ENCODE measurements at places on chromosomes 12 and 14.

GRCh38 chr12:3795066-3795465, 42.2 kb upstream of the CRACR2A start:
- no peak for DNase-seq

DNA sequence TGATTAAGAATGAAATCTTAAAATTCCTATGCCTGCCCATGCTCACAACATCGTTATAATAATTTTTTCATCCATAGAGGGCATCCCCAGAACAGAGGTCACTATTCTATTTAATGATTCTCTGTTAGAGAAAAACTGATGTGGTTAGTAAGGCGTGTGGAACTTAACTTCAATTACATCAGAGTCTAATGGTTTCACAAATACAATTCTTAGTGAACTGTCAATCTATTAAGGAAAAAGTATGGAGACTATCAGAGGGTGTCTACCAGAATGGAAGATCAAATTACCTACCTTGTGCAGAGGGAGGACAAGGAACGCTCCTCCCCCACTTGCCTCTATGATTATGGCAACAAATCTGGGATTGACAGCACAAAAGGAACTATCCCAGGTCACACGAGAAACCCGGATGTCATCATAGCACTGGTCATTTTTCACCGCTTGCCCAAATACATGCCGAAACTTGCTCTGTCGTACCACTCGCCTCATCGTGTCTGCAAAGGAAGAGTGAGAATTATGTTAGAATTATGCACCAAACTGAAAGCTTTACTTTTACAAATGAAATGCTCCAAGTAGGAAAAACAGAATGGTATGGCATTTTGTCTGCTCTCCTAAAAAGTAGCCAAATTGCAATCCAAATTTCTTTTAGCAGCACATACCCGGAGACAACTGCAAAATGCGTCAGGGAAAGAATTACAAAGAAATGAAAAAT, 30.3 kb downstream of the CORO1C start:
- no peak for DNase-seq

DNA sequence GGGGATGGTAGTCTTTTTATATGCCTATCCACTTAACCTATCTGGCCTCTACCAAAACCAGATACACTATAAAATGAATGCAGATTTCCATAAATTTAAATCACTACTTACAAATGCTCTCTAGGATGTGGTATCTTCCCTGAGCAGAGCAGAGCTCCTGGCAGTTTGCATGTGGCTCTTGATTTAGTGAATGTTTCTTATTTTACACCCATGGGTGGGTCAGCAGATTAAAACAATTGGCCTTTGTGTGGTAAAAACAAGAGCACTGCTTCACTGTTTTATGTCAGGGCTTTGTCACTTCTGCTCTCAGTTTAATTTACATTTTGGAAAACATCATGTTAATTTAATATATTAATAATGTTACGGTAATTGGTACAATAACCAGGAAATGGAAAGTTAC, 5.5 kb downstream of the TAS2R19 start:
- DNase-seq, result no peak

GRCh38 chr14:96038558-96038919, 623 bp upstream of the C14orf132 start:
- no peak for DNase-seq

DNA sequence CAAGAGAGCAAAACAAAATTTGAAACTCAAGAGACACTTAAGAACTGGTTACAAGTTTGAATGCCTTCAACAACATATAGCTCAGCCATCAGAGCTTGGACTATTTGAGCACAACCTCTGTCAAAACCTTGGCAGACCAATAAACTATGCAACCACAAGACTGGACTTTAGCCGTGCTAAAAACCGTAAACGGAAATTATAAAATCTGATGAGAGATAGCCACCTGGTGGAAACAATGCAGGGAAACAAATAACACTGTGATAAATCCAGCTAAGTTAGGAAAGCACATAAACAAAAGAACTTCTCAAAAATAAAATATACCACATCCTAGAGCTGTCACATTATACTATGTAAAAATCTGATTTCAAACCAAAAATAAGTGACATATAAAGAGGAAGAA, 1074.2 kb upstream of the NOVA1 start:
- no peak for DNase-seq

DNA sequence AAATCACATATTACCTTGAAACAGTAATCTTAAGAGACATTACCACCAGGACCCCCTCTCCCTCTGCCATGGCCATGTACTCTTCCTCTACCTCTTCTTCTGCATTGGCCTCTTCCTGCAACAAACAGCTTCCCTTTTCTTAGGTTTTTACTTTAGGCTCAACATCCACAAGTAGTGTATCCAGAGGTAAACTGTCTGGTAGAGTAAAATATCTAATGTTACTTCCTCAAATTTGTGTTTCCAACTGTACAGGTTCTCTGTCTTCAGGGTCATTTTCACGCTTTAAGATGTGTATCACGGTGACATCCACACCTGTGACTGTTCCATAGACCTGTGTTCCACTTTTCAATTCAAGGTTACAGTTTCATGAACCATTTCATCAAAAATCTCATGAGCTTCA, 13.4 kb downstream of the CDK17 start:
- DNase-seq, result no peak

- no peak for DNase-seq
Measured at GRCh38 chr12:74286254-74286653, 251.4 kb upstream of the ATXN7L3B start.

DNA sequence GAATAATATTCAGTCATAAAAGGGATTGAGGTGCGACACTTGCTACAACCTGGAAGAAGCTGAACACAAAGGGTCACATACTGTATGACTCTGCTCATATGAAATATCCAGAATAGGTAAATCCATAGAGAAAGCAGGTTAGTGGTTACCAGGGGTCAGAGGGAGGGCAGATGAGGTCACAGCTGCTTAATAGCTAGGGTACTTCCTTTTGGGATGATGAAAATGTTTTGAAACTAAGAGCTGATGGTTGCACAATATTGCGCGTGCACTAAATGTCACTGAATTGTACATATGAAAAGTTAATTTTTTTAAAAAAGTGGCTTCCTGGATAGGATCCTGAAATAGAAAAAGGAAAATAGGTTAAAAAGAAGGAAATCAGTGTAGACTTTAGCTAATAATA, 23.8 kb downstream of the NEUROD4 start:
- no peak for DNase-seq

- no peak for DNase-seq
Measured at GRCh38 chr12:91109148-91109564, 2.1 kb downstream of the LUM start.

DNA sequence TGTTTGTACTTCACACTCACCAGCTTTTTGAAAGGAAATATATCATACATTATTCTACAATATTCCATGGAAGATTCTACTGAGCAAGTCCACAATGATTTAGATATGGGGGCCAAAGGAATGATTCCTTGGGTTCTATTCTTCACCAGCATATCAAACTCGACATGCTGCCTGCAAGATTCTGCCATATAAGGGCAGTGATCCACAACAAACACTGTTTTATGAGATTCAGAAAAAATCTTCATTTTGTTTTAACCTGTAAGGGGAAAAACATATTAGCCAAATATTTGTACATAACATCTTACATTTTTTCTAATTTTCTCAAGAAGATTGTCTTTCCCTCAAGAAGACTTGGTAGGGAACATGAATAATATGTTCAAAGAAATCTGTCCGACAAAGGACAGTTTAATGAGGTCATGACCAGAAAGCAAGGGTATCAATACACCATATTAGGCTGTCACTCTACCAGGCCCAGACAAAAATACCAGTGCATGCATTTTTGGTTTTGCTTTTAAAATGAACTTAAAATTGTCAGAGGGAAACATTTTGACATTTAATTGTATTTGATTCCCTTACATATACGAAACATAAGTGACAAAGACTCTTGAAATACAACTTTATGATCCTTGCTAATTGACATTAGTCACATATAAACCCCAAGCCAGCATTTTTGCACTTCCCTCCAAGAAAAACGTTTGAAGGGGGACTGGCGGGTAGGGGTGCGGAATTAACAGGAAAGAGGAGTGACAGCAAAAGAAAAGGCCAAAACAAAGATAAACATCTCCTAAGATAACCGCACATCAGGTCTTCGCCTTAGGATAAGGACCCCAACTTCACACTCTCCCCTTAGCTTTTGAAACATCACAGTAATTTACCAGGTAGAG, 980 bp downstream of the INTS13 start:
- DNase-seq, result no peak

DNA sequence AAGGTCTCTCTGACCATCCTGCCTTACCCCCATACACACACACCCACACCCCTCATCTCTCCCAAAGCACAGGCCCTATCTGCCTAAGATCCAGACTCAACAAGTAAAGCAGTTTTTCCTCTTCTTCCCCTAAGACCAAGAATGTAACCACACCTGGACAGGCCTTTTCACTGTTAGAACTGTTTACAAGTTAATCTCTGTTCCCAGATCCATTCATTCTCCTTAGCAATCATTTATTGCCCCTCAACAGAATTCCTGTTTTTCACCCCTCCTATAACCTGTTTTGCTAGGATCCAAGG, 1.9 kb upstream of the CIROP start:
- DNase-seq, result no peak

DNA sequence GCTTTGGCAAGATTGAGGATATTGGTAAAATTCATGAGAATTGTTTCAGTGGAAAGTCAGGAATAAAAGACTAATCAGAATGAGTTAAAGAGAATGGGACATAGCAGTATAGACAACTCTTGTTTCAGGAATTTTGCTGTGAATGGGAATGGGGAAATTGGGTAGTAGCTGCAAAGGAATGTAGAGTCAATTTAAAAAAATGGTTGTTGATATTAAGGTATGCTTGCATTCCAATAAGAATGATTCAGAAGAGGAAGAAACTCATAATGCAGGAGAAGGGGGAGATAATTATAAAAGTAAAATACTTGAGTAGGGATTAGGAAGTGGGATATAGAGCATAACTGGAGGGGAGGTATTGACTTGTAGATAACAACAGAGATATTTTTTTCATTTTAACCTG, 40.7 kb downstream of the MNAT1 start:
- DNase-seq, result no peak

- DNase-seq, result no peak
Measured at GRCh38 chr12:43271659-43272058, 280.3 kb downstream of the ADAMTS20 start.

GRCh38 chr12:24418157-24418556, 468.7 kb upstream of the SOX5 start:
- DNase-seq, result no peak

GRCh38 chr12:106632797-106633450, 50.1 kb downstream of the RFX4 start:
- DNase-seq, result no peak

GRCh38 chr12:1094714-1095113, 103.7 kb downstream of the ERC1 start:
- no peak for DNase-seq

GRCh38 chr12:55729819-55730818, 1.3 kb upstream of the CD63 start:
- DNase-seq, result no peak

DNA sequence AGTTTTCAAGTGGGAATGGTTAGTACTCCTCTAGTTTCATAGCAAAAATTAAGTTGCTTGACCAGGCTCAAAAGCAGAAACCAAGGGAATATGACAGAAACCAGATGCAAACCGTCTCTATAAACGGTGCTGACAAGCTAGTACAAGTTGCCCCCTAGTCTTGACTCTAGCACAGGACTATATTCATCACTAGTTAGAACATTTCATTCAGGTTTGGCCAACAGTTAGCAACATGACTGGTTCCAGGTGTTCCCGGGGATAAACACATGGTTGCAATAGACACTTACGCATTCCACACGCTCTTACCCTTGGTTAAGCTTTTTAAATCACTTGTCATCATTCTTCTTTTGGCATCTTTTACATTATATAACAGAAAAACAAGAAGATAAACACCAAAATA, 103.6 kb downstream of the SCFD1 start:
- no peak for DNase-seq

GRCh38 chr14:29749327-29749726, 178.3 kb downstream of the PRKD1 start:
- no peak for DNase-seq

GRCh38 chr12:99099786-99100185, 454.7 kb downstream of the APAF1 start:
- DNase-seq, result no peak

- no peak for DNase-seq
Measured at GRCh38 chr12:124518051-124518932, 49.1 kb downstream of the NCOR2 start.

GRCh38 chr12:68636268-68636667, 25.6 kb downstream of the RAP1B start:
- DNase-seq, result no peak

DNA sequence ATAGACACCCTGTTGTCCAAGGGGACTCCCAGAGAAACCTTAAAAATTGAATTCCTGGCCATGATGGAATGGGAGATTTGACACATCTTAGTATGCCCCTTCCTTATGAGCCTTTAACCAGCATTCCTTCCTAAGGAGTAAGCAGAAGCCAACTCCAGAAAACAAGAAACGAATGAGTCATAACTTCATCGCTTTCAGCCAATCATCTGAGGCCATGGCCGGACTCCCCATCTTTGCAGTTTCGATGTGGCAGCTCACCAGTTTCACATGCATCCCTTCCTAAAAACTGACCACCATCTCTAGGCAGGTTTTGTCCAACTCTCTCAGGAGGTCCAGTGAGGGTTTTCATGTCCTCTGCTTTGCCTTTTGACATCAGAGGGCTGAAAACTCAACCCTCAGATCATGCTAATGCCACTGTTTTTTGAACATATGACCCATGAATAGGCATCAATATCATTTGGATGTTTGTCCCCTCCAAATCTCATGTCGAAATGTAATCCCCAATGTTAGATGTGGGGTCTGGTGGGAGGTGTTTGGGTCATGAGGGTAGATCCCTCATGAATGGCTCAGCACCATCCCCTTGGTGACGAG, 19.9 kb downstream of the DAAM1 start:
- no peak for DNase-seq

GRCh38 chr12:20144341-20144740, 224.0 kb upstream of the PDE3A start:
- no peak for DNase-seq

DNA sequence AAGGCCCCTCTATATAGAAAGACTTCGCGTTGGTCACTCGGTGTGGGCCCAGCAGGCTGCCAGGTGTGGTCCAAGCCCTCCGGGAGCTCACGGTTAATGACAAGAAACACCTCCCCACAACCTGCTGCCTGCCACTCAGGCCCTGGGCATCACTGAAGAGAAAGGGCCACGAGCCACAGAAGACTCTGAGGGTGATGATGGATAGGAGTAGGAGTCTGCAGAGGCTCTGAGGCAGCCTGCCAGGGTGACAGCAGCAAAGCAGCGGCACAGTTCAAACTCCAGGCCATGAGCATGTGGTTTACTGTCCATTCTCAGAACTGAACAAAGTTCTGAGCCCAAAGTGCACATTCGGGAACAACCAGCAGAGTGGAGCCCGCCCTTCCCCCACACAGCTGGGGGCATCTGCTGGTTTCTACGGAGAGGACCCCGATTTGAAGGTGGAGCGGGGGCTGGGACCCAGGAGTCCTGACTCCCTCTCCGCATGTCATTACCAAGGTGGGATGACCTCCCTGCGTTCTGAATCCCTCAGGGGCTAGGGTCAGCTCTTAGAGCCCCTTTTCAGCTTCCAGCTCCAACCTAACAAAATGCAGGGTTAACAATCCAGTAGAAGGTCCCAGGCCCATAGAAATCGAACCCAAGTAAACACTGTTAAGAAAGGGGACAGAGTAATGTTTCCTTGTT, 65.8 kb downstream of the VWF start:
- no peak for DNase-seq
